Trophoblast cell (in vitro differentiated cells and primary cell): ENCODE measurements at places on chromosomes 1 and 21.

- DNase-seq: no peak
- no peaks in the 10 kb centered on the region for H3K4me1 ChIP-seq
- no peaks in the 10 kb centered on the region for H3K27me3 ChIP-seq
- H3K36me3 ChIP-seq: no peaks in the 10 kb centered on the region
- no peak overlapping the region for H3K4me3 ChIP-seq
- no peak overlapping the region for H3K27ac ChIP-seq
These were observed 68.4 kb upstream of the ADGRL4 start for GRCh38 chr1:79074975-79075374.

DNA sequence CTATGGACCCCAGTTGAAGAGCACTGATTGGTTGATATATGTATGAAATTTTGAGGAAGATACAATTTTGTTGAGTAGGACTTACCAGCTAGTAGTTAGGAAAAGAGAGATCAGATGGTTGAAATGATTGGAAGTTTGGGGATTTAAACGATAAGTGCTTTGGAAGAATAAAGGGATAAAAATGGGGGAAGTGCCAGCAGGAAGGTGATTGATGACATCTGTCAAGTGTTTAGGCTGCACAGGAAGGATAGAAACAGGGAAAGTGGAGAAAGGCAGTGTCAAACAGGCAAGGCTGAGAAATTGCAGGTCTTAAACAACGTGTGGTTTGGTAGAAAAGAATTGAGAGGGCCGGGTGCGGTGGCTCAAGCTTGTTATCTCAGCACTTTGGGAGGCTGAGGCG, 22.3 kb downstream of the PDC start:
- H3K27me3 ChIP-seq: no peaks in the 10 kb centered on the region
- H3K36me3 ChIP-seq: no peaks in the 10 kb centered on the region
- no peak for DNase-seq

- H3K27me3 ChIP-seq: no peaks in the 10 kb centered on the region
- H3K4me1 ChIP-seq: no peaks in the 10 kb centered on the region
- H3K4me3 ChIP-seq: no peak overlapping the region
- DNase-seq: no peak
- no peak overlapping the region for H3K27ac ChIP-seq
These were observed 86.3 kb downstream of the LHX9 start for GRCh38 chr1:198003468-198003867.

DNA sequence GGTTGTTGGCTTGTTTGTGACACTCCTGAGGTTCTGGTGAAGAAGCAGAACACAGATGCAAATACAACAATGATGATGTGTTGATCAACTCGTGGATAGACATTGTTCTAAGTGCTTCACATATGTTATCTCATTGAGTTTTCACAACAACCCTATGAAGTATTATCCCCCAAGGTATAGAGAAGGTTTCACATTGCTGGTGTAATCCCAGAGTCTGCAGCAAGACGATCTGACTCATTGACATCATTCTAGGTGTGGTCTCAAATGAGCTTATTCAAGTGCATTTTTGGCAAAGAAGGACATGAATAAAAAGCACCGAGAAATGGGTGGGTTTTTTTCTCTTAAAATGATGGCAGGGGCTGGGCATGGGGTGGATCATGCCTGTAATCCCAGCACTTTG, 64.1 kb upstream of the SCAF4 start:
- H3K27me3 ChIP-seq: no peaks in the 10 kb centered on the region
- no peak overlapping the region for H3K4me3 ChIP-seq
- peaks cover 9% of the 10 kb centered on the region for H3K4me1 ChIP-seq
- H3K27ac ChIP-seq: no peak overlapping the region
- H3K36me3 ChIP-seq: no peaks in the 10 kb centered on the region

DNA sequence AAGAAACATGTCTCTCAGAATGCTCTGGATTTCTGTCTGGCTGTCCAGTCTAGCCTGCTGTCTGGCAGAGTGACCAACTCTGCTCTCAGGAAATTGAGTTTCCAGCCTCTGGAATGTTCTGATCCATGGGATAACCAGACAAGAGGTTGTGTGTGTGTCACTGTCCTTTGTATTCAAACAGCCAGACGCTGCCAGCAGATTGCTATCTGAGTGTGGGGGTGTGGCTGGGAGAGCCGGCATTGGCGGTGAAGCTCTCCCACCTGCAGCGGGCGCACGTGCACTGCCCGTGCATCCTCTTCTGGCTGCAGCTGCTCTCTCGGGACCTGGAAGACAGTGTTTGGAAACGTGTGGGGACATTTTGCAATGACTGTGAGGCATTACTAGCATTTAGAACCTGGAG, 26.1 kb downstream of the PKP1 start:
- H3K4me3 ChIP-seq: no peak overlapping the region
- peak overlapping the region; percentile 96 for H3K27ac ChIP-seq
- DNase-seq: peak; percentile 99
- H3K4me1 ChIP-seq: peaks cover 29% of the 10 kb centered on the region

- no peak overlapping the region for H3K27ac ChIP-seq
- H3K4me3 ChIP-seq: no peak overlapping the region
- no peaks in the 10 kb centered on the region for H3K27me3 ChIP-seq
- no peak for DNase-seq
- H3K4me1 ChIP-seq: peaks cover 22% of the 10 kb centered on the region
These were observed 2.4 kb upstream of the CCNL2 start for GRCh38 chr1:1401457-1402010.

- H3K27me3 ChIP-seq: no peaks in the 10 kb centered on the region
- H3K27ac ChIP-seq: no peak overlapping the region
- H3K4me3 ChIP-seq: no peak overlapping the region
- peaks cover 32% of the 10 kb centered on the region for H3K4me1 ChIP-seq
These were observed 142.9 kb upstream of the WNT4 start for GRCh38 chr1:22285549-22286396.

DNA sequence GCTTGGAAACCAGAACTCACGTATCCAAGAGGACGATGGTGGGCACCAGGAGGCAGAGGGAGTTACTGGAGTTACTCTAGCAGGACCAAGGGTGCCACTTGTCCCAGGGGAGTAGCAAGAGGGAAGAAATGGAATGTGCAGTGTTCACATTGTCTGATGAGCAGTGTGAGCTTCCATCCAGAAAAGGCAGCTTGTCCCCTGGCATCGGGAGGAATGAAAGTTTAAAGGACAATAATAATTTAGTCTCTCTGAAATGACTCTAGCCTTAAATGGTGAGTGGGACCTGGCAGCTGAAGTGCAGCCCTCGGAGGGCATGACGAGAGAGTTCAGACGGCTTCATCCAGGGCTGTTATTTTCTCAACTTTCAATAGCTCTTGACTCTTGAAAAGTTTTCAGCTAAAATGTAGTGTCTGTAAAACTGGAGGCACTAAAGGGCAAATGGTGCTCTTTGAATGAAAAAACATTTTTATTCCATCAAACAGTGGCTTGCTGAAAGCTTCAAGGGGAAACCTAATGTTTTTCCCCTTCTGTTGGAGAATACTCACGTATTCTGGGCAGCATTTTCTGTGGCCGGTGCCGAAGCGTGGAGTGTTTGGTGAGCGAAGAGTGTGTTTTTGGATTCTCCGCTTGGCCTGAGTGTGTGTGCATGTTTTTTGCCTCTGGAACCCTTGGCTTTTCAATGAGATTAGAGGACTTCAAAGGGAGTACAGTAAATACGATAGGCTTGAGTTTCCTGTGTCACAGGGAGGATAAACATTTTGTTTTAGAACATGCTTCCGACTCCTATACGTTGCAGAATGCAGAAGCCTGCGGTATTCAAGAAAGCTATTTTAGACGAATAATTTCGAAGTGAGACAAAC, 157.3 kb downstream of the GALNT2 start:
- peaks cover 4% of the 10 kb centered on the region for H3K4me1 ChIP-seq
- peaks cover 3% of the 10 kb centered on the region for H3K36me3 ChIP-seq
- H3K27me3 ChIP-seq: no peaks in the 10 kb centered on the region
- DNase-seq: no peak
